ENCODE measurements at places on chromosomes 12 and 14.

DNA sequence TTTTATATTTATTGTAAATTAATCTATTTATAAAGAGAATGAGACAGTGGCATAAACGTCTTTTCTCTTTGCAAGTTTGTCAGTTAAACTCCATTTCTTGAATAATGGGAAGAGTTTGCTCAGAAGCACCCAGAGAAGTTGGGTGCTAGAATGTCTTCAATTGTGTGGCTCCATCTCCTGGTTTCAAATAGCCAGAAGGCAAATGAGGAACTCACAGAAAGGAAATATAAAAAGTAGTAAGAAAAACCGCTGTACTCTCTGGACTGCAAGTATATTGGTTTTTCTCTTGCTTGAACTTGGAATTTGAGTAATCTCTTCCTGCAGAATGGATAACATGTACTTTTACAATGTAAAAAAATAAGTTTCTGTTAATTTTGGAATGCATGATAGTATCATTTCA lies 217.5 kb downstream of the DPY19L2 start:
- DNase-seq, result no peak

DNA sequence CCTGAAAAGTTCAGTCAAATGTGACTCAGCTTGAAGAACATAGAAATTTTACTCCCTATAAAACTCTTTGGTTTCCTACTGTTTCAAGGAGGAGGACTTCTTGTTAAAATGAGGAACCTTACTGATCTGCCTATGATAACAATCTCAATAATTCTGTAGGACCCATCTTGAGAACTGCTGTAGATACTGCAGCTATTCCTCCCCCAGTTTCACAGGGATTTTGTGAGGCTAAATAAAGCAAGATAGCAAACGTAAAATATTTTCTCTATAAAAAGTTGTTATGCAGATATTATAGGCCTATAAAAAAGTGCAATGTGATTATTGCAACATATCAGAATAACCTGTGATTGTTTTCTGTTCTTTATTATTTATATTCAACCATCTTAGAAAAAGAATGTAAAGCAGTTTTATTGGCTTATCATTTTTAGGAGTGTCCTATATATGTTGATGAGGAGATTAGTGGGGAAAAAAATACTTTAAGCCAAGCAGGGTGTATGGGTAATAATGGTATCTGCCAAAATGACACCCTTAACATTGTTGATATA lies 12.1 kb downstream of the CLEC14A start:
- DNase-seq, result no peak

DNA sequence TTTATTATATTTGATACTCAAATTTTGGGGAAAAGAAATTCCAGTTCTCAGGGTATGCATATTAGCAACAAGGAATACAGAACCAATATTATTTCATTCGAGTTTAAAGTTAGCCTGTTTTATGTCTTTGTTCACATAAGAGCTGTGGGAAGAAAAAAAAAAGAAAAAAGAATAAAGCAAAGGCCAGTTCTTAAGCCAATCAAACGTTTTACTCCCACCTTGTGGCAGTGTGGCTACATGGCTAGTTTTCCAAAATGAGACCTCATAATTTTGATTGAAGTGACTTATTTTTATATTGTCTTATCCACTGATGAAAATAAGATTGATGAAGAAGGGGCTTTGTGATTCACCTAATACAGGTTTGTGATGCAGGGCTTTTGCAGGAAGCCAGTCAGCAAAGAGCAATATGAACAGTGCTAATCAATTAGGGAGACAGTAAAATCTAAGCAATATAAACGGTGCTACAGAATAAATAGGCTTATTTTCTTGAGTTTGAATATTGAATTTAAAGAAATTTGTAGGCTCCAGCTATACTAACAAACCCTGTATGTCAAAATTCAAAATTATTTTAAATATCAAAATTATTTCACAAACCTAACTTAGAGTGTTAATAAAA lies 624.1 kb upstream of the FOXG1 start:
- DNase-seq, result no peak

- DNase-seq, result no peak
Observed at GRCh38 chr12:93336291-93336741, 41.4 kb upstream of the NUDT4 start.

GRCh38 chr14:100524233-100524932 lies 62.8 kb downstream of the BEGAIN start:
- DNase-seq, result no peak

- peak; percentile 75 for DNase-seq
Observed at GRCh38 chr12:51590347-51591015, 552 bp upstream of the SCN8A start.

- DNase-seq, result peak; percentile 62
Observed at GRCh38 chr14:93892923-93893558, 34.1 kb upstream of the FAM181A start.

DNA sequence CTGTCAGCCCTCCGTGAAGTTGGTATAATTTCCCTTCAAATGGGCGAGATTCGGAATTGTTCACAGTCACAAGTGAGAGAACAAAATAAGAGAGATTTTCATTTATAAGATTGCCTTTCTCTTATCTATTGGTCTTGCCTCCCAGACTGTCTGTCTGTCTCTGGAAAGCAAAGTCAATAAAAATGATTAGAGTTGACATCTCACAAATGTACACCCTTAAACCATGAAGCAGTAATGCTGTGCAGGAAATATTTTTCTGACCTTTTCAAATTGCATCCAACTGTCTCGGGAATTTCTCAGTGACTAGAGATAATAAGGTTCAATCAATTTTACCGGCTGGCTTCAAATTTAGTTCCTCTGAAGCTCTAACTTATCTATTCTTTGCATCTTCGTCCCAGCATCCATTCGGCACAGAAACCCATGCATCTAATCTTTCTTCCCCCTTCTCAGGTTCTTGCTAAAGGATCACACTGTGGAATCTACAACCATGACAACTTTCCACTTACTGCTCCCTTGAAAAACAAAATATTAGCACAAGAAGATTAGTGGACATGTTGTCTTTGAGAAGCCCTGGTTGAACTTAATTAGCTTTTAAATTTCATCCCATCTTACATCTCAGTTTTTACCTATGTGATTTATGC lies 93.1 kb downstream of the RMST start:
- no peak for DNase-seq

DNA sequence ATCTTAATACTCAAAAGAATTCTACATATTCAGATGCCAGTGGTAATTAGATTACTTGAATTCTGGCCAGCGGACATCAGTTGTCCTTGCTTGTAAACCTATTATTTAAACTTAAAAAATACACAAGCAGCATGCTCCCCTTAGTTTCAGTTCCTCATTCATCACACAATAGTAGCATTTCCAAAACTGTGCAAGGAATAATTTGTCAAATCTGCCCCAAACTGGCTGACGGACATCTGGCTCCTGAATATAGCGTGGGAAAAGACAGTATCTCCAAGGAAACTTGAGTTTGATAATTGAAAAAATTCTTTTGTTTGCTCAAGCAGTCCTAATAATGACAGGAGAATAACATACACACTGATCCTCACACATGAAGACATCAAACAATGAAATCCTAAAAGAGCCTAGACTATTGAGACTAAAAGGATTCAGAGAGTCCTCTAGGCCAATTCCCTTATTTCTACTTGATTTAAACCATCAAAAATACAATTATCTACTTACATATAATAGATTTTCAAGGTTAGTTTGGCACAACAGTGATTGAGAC lies 90.4 kb downstream of the KIF21A start:
- no peak for DNase-seq

GRCh38 chr14:61527325-61528100 lies 167.8 kb upstream of the HIF1A start:
- no peak for DNase-seq

GRCh38 chr14:105857826-105858675 lies 331.7 kb downstream of the TMEM121 start:
- no peak for DNase-seq

- DNase-seq, result no peak
Observed at GRCh38 chr14:69101331-69101826, 51.5 kb downstream of the DCAF5 start.

DNA sequence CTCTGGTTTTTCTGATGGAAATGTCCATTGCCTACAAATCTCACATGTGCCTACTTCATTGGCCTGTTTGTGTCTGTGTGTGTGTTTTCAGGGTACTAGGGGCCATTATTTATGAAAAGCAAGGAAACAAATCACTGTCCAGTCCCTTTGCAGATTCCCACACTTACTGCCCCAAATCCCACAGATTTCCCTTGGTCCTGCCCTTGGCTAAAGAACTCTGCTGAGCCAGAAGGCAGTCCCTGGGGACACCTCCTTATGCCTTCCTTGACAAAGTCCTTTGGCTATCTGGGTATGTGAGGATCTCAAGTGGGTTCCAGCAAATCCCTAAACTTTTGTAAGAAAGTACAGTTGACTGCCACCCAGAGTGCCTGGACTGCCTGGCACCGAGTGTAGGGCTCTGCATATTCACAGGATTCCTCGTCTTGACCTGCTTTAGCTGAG lies 388.1 kb downstream of the BCAT1 start:
- no peak for DNase-seq

DNA sequence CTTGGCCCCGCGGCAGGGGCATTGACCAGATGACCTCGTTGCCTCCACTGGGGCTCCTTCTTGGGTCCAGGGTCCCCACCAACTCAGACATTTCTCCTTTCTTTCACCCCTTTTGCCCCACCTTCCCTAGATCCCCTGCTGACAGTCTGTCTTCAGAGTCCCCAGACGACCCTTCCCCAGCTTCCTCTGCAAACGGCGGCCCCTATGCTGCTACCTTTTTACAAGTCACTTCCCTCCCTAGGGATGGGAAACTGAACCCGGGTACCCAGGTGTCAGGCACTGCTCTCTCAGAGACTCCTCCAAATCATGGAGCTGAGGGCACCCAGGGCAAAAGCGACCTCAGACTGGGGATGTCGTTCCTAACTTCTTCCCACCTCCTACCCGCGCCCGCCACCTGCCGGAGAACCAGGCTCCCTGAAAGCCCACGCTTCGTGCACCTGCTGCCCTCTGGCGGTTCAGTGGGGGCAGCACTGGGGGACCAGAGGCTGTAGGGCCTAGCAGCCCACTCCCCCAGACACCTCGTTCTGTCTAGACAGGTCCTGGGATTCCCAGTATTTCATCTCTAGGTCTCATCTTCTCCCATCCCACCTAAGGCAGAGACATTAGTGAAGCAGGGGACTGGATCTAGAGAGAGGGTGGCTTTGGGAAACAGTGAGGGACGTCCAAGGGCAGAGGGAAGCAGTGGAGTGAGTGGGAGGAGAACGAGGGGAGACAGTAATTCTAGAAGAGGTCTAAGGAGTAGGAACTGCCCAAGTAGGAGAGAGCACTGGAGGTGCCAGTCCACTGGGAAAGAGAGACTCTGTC lies 4.9 kb downstream of the ZNF385A start:
- DNase-seq, result peak; percentile 94

GRCh38 chr14:55749201-55749812 lies 169.3 kb downstream of the KTN1 start:
- no peak for DNase-seq

GRCh38 chr12:66092559-66093269 lies 37.8 kb downstream of the LLPH start:
- DNase-seq, result no peak

- no peak for DNase-seq
Observed at GRCh38 chr14:67650694-67651093, 23.7 kb downstream of the VTI1B start.

DNA sequence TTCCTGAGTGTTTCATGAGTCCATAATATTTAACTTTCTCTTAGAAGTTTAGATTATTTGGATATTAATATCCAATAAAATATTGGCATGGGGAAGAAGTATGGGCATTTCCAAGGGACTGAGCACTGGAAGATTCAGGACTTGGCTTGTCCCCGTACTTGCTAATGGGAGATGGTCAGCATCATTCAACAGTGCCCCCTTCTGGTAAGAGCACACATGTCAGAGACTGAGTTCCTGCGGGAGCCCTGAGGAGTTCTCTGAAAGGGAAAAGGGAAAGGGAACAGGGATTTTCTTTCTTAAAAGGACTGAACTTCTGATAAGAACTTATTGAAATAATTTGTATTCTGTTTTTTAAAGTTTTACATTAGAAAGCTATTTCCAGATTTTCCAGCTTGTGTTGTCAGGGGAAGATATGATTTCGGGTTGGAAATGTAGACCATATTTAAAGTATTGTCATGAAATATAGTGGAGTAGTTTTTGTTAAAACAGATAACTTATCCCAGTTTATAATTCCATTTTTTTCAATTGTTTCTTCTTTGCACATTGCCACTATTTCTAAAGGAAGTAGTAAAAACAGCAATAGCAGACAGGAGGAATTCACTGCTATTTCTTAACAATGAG lies 59.8 kb upstream of the C12orf71 start:
- no peak for DNase-seq

DNA sequence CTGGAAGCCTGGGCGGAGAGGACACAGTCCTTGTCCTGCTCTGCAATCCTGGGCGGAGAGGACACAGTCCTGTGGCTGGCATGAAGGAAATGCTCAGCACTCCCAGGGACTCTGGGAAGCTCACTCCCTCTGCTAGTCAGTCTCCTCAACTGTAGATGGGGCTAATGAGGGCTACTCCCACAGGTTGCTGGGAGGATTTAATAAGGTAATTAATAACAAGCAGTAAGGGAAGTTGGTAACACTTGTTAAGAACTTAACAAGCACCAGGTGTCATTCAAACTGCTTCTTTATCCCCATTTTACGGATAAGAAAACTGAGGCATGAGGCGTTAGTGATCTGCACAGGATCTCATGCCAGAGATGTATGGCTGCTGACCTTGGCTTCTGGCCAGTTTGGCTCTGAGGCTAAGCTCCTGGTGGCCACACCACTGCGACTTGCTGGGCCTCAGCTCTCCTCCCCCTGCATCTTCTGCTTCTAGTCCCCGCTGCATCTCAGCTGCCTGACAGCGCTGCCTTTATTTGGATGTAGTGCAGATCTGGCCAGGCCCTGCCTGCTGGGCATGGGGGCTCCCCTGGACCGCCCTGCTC lies 54.1 kb upstream of the BEGAIN start:
- no peak for DNase-seq

DNA sequence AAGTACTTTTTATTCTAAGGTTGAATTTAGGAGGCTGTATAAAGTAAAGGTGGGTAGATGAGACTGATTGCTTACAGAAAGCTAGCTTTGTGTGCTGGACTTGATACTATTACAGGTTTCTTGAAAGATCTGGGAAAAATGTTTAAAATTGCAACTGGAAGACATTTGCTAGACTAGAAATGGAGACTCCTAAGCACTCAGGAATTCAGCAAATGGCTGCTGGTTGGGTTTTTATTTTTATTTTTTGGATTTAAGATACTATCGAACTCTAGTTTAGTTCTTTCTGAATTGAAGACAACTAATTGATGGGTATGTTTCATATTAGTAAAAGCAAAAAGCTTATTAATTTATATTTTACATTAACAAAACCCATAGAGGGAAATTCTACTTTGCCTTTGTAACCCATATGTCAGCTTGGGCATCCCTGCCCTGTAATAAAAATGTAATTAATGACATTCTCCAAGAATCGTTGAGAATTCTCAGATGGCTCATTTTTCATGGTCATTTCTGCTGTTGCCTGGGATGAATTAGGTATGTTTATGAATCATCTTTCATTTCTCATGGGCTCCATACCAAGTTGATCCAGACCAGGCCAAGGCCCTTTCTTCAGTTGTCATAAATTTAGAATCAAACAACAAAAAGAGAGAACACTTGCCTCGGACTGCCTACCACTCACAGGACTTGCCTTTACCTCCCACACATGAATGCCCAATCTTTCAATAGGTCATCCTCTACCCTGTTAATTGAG lies 102.1 kb downstream of the ERGIC2 start:
- DNase-seq, result no peak

GRCh38 chr12:91947459-91947858 lies 198.2 kb downstream of the BTG1 start:
- no peak for DNase-seq
